ENCODE measurements at places on chromosomes 12 and 14. TPM values are rescaled to one million over a fixed set of nuclear protein-coding genes. Genes with fewer than 3 reads are reported as not detected.

ACVRL1 gene
- 115 TPM for total RNA-seq

LRP10 gene
- total RNA-seq, result 137 TPM

CAPZA3 gene
- total RNA-seq, result not detected

CLEC9A gene
- total RNA-seq, result not detected

PDE3A gene
- 9.6 TPM for total RNA-seq

ESRRB gene
- 0.74 TPM for total RNA-seq

PMCH gene
- total RNA-seq, result not detected

EXOC3L4 gene
- 8.6 TPM for total RNA-seq

PLD4 gene
- total RNA-seq, result not detected

- no peak for DNase-seq
These were observed 251.6 kb downstream of the SLC15A4 start for GRCh38 chr12:128571906-128572810.

DNA sequence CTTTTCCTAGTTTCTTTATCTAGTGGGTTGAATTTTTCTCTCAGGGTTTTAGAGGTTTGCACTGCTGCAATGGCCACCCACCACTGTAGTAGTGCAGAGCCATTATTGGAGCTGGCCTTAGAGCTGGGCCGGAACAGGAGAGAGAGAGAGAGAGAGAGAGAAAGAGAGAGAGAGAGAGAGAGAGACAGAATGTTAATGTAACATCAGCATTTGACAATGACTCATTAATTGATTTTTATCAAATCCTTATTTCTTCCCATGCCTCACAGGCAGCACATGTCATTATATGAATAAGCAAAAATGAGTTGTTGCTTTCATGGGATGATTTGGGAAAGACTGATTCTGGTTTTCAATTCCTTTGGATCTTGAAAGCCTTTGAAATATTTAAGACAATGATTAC is 76.3 kb upstream of the PPP4R3A start:
- no peak for DNase-seq

DNA sequence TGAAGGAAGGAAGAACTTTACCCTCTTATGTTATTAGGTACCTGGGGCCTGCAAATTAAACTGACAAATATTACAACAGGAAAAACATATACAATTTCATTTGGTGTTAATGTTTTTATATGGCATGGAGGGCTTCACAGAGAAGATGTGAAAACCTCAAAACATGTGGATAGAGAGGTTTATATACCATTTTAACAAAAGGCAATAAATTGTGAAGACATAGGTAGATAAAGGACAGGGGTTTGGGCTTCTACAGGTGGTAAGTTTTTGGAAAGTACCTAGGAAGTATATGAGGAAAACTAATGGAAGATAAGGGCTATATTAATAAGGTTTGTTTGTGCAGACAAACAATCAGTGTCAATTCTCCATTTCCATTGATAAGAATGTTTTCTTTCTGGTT is 95.1 kb upstream of the ATF7IP start:
- no peak for DNase-seq

DNA sequence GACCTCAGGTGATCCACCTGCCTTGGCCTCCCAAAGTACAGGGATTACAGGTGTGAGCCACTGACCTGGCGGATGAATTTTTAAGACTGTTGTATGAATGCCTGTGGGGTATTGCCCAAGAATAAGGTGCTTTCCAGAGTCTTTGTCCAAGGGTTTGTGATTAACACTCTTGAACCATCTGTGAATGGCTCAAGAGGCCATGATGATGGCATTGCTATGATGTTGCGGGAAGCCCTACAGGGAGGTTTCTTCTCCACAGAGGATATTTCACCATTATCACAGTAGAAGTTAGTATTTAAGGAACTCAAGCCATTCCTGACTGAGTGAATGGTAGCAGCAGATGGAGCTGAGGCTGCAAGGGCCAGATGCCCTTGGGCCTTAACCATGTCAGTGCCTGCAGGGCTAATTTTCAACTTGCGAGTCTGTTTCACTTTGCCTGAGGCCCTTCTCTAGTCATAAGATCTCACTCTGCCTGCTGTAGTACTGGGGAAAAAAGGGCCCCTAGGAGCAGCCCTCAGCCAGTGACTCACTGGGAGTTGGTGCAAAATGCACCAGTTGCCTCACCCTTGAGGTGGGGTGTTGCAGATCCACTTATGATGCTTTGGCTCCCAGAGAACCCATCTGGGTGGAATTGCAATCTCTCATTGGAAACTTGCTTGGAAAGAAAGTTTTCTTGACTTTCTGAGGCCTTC is 108.6 kb upstream of the FLRT2 start:
- no peak for DNase-seq

- no peak for DNase-seq
These were observed 873.2 kb downstream of the NRXN3 start for GRCh38 chr14:79043194-79043889.

DNA sequence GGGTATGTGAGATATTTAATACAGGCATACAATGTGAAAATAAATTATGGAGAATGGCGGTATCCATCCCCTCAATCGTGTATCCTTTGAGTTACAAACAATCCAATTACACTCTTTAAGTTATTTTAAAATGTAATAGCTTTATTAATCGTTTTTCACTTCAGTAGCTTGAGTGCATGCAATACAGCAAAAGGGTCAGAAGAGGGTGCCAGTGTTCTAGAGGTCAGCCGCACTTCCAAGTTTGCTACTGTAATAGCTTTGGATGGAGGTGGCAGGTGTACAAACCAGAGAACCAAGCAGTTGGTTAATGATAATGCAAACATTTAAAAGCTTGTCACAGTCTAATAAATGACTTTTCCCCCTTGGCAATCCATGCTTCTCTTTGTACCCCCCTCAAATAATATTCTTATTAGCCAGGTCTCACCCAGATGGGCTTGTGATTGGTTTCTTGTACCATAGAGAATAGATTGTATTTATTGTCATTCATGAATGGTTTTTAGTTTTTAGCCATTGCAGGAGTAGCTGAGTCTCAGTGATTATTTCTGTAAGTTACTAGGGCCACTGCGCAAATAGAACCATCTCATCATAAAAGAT is 127.0 kb downstream of the ERC1 start:
- DNase-seq, result no peak

DNA sequence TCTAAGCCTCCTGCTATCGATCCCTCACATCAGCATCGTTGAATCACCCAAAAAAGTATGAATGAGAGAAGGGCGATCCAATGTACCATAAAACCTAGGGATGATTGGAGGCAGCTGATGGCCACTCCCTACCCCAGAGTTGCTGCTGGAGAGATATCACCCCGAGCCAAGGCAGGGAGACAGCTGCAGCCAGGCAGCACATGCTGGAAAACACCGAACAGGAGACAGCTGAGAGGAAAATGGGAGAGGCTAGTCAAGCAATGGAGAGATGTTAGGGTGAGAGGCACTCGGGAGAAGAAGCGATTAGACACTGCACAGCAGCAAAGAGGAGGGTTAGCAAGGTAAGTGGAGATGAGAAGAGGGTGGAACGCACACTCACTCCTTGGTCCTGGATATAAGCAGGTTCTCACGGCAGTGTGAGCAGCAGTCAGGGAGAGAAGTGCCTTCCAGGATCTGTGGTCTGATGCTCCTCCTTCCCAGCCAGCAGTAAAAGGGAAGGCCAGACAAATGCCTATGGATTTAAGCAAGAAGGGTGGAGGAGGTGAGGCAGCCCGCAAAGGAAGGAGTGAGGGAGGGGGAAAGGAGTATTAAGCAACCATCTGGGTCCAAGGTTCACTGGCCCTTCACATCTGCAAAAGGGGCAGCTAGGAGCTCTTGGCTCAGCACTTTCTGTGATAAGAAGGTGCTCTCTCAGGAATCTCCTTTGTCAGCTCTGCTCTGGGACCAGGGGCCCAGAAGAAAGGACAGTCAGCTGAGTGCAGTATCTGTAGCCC is at the start of gene SLC7A7:
TSS of gene SLC7A7 (minus strand) at position 495 of the 773 bp plus-strand sequence. CDS start 2,037 bp downstream, outside the sequence.
- DNase-seq, result no peak

- no peak for DNase-seq
These were observed 14.7 kb upstream of the HHIPL1 start for GRCh38 chr14:99630202-99630601.

- DNase-seq, result no peak
These were observed 32.7 kb upstream of the SMUG1 start for GRCh38 chr12:54221402-54221984.

DNA sequence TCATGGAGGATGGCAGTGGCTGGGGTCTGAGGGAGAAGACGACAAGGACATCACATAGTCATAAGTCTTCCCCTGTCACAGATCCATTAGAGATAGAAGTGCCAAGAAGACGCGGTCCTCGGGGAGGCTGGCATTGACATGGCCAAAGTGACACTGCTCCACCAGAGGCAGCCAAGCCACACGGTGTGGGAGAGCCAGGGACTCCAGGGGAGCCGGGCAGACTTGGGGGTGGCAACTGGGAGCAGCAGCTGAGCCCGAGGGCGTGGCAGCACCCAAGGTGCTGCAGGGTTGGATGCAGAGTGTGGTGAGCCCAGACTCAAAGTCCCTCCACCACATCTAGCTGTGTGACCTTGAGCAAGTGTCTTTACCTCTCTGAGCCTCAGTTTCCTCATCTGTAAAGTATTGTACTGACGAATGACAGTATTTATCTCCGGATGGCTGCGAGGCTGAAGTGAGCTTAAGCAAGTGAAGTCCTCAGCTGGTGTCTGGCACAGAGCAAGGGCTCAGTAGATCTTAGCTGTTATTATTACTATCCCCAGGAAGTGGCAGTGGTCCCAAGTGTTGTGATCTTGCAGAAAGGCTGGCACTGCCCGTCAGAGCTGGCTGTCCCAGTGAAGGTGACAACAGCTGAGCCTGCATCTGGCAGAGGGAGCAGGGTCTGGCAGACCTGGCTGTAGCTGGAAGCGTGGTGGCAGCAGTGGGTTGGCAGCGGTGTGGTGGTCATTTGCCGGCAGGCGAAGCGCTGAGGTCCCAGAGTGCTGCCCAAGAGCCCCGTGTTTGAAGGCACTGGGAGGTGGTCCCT is 54.9 kb downstream of the ZNF664 start:
- no peak for DNase-seq

DNA sequence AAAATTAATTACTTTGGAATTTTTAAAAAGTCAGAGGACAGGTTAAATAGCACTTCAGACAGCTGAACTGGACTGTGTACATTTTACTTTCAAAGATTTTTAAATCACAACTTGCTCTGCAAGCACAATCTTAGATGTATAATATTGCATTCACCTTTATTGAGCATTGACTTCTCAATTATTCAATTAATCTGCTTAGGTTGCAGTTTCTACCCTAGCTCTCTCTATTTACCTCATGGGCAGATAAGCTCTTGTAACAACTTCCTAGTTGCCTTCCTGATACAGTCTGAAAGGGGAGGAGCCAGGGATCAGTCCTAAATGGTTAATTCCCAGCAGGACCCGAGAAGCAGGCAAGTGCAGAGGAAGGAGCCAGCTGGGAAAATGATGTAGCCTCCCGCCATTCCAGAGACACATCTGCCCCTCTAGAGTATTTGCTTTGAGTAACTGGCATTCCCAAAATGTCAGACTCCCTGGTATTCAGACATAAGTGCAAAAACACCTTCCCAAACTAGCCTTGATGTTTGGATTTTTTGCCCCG is 302.8 kb downstream of the GALC start:
- DNase-seq, result no peak

- no peak for DNase-seq
These were observed 9.7 kb upstream of the ANKLE2 start for GRCh38 chr12:132771126-132771838.

DNA sequence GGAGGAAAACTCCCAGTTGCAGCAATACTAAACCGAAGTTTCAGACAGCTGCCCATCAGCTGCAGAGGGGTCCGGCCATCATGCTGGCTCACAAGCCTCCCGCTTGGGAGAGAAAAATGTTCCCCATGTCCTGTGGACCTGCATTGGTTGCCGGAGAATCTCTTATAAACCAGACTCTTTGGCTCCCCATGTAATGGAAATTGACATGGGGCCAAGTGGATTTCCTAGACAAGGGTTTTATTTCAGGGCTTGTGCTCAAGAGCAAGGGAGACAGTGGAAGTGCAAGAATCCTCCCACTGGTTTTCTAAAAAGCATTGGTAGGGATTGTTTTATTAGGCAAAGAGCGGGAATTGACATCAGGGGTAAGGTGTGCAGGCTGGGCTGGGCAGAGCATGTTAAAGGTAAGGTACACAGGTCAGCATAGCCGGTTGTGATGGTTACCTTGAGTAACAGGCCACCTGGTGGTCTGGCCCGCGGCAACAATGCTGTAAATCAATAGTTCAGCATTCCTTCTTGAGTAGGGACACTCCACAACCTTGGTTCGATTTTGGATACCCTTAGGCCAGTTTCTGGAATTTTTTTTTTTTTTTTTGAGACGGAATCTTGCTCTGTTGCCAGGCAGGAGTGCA is 135.4 kb downstream of the UNC79 start:
- no peak for DNase-seq

GRCh38 chr12:108495054-108495453 is 20.0 kb upstream of the FICD start:
- DNase-seq, result no peak

- DNase-seq, result no peak
These were observed 157.6 kb upstream of the PDE3A start for GRCh38 chr12:20210621-20211215.

- DNase-seq, result no peak
These were observed 1.8 kb upstream of the FRS2 start for GRCh38 chr12:69468237-69469026.

GRCh38 chr12:62868820-62869219 is 66.1 kb downstream of the PPM1H start:
- no peak for DNase-seq

GRCh38 chr12:86727160-86727559 is 471.0 kb upstream of the MGAT4C start:
- DNase-seq, result no peak

DNA sequence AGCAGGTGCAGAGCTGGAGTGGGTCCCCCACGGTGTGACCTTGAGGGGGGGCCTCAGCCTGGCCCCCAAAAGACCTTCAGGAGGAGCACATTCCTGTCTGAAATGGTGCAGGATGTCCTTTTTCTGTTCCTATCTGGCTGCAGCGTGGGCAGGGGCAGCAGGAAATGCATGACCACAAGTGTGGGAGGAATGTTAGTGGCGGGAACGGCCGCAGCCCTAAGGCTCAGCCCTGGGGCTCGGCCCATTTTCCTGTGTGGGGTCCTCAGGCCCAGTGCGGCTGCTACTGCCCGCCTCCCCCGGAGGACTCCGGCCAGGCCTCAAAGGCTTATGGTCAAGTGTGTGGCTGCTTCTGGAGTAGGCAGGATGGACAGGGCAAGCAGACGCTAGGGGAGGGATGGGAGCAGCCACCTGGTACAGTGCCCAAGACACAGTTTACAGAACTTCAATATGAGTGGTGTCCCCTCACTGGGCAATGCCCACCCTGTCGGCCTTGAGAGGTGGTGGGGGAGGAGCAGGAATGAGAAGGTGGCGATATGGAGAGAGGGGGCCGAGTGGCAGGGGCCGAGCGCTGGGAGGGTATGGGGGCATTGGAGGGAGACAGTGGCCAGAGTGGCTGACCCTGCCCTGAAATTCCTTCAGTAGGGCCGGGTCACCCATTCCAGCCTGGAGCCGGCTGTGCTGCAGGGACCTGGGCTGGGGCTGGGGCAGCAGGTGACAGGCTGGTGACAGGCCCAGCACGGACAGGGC is 137.4 kb downstream of the CALM1 start:
- no peak for DNase-seq

- DNase-seq, result no peak
These were observed 16.2 kb downstream of the NOXRED1 start for GRCh38 chr14:77407158-77407557.

- DNase-seq, result no peak
These were observed 32.5 kb downstream of the FBXO34 start for GRCh38 chr14:55303691-55304145.
